Activated CD8-positive, alpha-beta memory T cell treated with anti-CD3 and anti-CD28 coated beads for 1 hour (primary cell): ENCODE measurements at places on chromosomes 6 and 20.

DNA sequence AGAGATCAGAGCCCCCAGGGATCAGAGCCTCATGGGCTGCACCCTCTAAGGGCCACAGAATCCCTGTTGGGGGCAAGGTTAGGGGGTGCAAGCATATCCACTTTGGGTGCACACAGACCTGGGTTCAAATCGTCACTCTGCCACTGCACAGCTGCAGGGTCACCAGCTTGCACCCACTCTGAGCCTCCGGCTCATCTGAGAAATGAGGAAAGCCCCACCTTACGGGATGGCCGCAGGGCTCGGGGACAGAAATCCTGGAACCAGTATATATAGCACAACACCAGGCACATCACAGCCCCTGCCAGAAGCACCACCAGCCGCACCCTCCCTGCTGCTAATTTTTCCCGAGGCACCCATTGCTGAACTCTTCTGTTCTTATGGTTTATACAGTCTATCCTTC lies 169.6 kb downstream of the NFATC2 start:
- DNase-seq = no peak

GRCh38 chr6:38105066-38105465 lies 285.5 kb downstream of the ZFAND3 start:
- no peak for DNase-seq

DNA sequence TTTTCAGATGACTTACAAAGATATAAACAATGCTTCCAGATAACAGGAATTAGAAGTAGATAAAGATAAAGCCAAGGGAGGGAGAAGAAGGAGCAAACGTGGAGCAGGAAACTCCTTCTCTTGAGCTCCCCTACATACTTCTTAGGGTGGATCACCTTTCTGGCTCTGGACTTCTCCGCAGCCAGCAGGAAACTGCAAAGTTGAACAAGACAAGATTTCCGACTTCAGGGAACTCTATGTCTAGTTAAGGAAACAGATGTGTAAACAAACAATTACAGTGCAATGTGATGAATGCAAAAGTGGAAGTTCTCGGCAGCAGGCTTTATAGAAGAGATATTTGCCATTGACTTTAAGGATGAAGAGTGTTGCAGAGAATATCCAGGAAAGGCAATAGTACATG lies 134.0 kb upstream of the MARCKS start:
- no peak for DNase-seq

DNA sequence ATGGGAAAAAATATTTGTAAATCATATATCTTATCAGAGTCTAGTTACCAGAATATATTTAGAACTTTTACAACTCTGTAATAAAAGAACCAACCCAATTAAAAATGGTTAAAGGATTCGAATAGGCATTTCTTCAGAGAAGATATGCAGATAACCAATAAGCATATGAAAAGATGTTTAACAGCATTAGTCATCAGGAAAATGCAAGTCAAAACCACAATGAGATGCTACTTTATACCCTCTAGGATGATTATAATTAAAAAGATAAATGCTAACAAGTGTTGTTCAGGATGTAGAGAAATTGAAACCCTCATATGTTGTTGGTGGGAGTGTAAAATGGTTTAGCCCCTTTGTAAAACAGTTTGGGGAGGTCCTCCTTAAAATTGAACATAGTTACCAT lies 94.1 kb downstream of the LRRC1 start:
- DNase-seq = no peak

GRCh38 chr6:136524339-136524935 lies 25.8 kb downstream of the MAP7 start:
- DNase-seq = no peak

- no peak for DNase-seq
Measured at GRCh38 chr20:63136296-63136695, 79.6 kb downstream of the YTHDF1 start.

DNA sequence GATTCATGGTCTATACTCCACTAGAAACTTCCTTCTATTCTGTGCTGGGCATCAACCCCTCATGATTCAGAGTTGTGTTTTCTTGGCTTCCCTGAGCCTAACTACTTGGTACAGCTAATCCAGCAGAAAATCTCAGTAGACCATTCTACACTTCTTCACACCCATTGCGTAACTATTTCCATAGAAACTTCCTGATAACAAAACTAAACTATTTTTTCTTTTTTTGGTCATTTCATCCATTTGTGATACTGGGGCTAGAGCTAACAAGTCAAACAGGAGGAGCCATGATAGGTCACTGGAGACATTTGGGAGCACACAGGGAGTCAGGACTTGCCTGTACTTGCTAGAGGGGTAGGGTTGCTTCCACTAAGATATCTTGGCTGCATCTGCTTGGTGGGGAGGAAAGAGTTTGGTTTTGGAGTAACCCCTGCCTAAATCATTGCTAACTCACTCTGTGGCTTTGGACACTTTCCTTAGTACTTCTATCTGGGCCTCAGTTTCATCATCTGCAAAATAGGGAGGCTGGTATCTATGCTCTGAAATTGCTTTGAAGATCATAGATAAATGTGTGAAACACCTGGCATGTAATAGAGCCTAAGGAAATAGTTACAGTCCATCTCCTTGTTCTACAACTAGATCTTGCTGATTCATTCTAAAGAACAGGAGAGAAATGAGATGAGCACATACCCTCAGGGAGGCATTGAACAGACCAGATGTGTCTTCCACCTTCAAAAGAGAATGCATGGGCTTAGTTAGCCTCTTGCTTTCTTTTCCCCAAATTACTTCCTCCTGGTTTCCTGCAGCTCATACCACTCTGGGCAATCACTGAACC lies 127.9 kb upstream of the ADGRF1 start:
- DNase-seq = no peak

GRCh38 chr6:11974089-11974488 lies 38.0 kb upstream of the HIVEP1 start:
- DNase-seq = no peak

- no peak for DNase-seq
Measured at GRCh38 chr6:13156381-13156780, 172.0 kb downstream of the TBC1D7 start.

GRCh38 chr20:33433465-33434234 lies 9.9 kb downstream of the SNTA1 start:
- DNase-seq = no peak

DNA sequence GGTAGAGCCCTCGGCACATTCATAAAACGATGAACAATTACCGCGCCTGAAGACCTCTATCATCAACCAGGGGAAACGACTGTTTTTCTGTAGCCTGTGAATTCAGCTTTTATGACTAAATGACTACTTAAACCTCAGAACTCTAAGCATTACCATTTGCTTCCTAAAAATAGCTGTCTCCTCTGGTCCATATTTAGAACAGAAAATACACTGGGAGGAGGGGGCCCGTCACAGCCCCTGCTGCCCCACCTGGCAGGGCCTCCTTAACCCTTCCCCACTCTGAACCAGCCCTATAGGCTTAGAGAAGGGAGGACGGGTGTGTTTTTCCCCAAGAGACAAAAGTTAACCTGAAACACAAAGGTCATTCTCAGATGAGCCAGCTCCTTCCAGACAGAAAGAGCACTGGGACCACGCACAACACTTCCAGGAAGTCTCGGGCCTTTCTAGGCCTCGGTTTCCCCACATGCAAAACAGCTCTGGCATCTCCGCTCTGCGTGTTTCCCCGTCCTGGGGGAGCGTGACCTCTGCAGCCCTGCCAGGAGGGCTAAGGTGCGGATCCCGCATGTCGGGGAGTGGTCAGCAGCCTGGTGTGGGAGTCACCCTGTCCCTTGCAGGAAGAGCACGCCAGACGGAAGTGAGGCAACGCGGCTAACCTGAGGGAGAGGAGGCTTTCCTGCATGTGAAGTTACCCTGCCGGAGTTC lies 193.9 kb downstream of the DLL1 start:
- DNase-seq = no peak

DNA sequence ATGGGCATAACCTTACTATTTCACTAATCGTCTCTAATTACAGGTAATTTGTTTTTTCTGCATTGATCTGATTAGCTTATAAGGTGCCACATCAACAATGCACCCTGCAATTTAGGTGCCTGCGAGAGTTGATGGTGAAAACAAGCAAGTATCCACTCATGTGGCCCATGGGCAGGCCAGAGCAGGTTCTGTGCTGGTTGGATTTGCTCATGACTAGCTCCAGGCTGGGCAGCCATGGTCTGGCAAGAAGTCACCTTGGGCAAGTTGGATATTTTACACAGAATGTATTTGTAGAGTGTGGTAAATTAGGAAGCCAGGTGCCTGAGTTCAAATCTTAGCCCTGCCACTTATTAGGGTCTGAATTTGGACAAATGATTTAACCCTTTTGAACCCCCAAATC lies 25.3 kb downstream of the RAB44 start:
- no peak for DNase-seq

GRCh38 chr6:31079656-31080261 lies 32.6 kb downstream of the C6orf15 start:
- DNase-seq = peak; percentile 38
